ENCODE measurements at places on chromosomes 5 and 9.

- no peak for DNase-seq
Observed at GRCh38 chr5:151283120-151283825, 20.3 kb downstream of the SLC36A3 start.

- DNase-seq, result no peak
Observed at GRCh38 chr9:2453106-2453505, 168.5 kb upstream of the VLDLR start.

- peak; percentile 30 for DNase-seq
Observed at GRCh38 chr5:128093368-128093767, 9.8 kb downstream of the SLC12A2 start.

DNA sequence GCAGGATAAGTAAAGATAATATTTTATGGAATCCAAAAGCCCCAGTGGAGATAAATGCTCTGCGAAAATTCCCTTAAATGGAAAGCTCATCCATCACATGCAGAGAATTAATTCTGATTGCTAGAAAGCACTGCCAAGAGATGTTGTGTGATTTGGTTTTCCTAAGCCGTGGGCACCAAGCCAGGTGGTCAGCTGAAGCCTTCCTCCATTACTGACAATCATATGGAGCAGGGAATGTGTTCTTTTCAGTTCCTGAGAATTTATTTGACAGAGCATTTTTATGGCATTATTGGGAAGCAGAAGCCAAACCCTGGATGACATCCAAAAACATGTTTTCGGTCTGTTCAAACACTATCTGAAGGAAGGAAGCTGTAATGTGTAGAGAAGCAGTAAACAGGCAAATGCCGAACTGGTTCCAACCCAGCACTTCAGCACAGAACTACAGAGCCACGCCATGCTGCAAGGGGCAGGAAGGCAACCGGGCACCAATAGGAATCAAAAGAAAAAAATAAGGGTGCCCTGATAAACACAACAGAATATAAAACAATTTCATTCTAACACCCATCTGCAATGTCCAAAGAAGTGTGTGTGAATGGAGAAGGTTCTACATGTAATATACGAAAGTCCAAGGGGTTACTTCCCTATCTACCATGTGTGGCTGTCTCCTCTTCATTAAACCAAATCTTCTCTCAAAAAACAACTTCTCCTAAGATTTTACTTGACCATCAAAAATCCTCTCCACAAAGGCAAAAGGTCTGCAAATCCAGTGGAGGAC lies 12.3 kb downstream of the ARSB start:
- peak; percentile 65 for DNase-seq

GRCh38 chr9:123599781-123600180 lies 243.8 kb downstream of the CRB2 start:
- DNase-seq, result peak; percentile 25

DNA sequence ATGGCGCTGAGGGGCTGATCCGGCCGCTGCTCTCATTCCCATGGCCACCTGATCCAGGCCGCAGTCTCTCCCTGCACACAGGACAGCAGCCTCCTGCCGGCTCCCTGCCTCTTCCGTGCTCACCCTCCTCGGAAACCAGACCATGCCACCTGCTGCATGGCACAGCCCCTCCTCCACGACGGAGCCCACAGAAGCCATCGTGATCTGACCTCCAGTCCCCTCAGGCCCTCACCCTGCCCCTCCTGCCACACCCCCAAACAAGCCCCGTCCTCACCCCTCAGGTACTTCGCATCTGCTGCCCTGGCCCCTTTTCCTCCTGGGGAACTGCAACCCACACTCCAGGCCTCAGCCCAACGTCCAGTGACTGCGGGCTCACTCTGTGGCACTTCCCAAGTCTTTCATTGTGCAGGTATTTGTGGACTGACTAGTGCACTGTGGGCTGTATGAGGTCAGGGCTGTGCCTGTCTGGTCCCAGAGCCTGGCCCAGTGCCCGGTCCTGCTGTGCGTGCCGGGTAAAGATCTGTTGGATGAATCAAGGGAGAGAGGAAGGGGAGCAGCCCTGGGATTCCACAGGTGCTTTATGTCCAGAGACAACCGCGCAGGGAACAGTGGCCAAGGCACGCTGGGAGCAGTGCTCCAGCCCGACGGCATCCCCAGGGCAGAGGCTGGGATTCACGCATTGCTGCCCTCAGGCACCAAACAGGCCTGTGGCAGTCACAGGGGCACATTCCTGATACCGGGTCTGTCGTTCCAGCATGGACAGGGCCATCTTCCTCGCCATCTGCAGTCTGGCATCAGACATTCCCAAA lies 86.1 kb downstream of the ADAMTS2 start:
- DNase-seq, result peak; percentile 56

GRCh38 chr5:143124593-143124992 lies 278.9 kb downstream of the NR3C1 start:
- no peak for DNase-seq

DNA sequence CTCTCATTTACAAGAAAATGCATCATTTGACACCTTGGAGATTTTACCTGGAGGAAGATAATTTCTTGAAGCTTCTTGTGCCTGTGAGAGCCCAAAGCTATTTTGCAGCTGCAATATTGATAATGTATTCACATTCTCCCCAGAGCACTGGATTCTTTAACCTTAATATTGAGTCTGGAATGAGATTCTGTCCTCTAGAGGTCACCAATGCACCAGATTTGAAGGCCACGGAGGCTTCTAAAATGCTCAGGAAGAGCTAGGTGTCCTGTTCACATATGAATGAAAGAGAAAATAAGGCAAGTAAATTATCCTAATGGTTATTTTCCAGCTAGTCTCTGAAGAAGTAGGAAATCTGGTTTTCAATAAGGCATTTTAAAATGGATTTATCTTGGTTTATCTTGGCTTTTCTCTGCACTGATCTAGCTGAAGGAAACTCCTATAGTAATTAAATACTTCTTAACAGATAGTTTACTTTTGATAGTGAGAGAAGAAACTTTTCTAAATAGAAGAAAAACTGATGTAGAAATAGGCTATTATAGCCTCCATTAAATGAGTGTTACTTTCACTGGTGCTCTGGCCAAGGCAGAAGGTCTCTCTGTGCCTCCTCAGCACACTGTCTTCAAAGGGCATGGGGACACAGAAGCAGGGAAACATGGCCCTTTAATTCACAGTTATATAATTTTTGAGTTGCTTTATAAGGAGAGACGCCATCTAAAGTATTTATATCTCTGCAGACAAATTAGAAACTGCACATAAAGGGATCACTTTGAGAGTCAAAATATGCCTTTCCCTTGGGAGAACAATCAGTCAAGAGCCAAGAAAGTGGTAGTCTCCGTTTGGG lies 297.0 kb upstream of the ACTBL2 start:
- DNase-seq, result peak; percentile 73

- DNase-seq, result no peak
Observed at GRCh38 chr5:128109138-128109537, 25.6 kb downstream of the SLC12A2 start.

- peak; percentile 54 for DNase-seq
Observed at GRCh38 chr9:97895695-97896332, 26.5 kb downstream of the TRMO start.

DNA sequence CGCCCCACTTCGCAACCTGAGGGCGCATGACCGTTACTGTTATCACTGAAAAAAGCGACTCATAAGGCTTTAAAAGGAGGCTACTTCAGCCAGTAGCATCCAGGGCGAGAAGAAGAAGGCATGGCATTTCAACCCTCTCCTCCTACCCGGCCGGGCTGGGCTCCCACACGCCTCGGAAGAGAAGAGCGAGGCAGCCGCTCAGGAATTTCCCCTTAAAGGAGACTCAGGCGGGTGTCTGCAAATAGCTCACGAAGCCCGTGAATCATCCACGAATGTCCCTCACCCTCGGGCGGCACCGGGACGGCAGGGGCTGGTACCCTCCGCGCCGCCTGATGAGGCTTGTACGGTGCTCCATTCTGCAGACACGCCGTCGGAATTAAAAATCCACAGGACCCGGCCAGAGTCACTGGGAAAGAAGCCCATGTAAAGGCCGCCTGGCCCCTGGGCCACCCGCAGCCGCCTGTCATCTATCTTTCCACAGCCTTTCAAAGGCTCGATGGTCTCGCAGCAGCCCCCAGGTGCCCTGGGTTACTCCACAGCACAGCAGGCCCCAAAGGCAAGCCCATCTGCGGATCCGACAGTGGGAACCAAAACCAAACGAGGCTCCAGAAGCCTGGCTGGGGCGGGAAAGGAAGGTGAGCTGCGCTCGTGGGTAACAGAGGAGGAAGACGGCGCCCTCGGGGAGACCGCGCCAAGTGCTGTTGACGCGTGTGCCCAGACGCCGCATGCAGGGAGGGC lies 11.8 kb downstream of the SLC12A7 start:
- DNase-seq, result no peak

- no peak for DNase-seq
Observed at GRCh38 chr5:2307631-2308030, 424.9 kb upstream of the IRX4 start.

- DNase-seq, result no peak
Observed at GRCh38 chr5:178104492-178104891, 8.8 kb upstream of the N4BP3 start.

Measured in fibroblast of mammary gland (primary cell).